ENCODE measurements at places on chromosomes 6 and 20.
A peak's percentile ranks its signal among the peaks of the same experiment; 100 is the strongest.

DNA sequence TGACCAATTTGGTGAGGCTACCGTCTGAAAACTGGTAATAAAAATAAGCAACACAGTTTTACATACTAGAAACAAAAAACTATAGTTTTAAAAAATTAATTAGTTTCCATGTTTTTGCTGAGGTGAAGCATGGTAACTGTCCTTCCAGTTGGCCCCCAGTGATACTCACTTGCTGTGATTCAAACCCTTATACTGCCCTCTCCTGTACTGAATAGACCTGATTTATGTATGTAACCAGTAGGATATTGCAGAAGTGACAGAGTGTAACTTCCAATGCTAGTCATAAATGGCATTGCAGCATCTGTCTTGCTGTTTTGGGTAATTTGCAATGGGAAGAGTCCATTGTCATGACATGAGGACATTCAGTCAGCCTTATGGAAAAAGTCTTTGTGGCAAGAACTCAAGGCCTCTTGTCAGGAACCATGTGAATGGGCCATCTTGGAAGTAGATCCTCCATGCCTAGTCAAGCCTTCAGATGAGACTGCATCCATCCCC, 8.9 kb upstream of the CHD6 start:
- DNase-seq: no peak

GRCh38 chr6:43937236-43938177, 167.5 kb downstream of the VEGFA start:
- DNase-seq: no peak

- DNase-seq: no peak
These were observed 83.8 kb upstream of the SUPT3H start for GRCh38 chr6:45461486-45461885.

DNA sequence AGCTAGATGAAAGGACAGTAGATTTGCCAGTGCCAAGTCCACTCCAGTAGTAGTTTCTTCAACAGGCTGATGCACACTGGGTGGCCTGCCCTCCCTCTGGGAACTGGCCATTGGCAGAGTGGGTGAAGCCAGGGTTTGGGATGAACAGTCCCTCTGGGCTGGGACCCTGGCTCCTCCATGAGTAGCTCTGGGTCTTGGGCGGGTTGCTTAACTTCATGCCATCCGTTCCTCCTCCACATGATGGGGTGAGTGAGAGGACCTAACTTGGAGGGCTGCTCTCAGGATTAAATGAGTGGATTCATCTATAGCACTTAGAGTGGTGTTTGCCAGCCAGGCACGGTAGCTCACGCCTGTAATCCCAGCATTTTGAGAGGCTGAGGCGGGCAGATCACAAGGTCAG, 47.2 kb downstream of the PLAGL2 start:
- DNase-seq: no peak

DNA sequence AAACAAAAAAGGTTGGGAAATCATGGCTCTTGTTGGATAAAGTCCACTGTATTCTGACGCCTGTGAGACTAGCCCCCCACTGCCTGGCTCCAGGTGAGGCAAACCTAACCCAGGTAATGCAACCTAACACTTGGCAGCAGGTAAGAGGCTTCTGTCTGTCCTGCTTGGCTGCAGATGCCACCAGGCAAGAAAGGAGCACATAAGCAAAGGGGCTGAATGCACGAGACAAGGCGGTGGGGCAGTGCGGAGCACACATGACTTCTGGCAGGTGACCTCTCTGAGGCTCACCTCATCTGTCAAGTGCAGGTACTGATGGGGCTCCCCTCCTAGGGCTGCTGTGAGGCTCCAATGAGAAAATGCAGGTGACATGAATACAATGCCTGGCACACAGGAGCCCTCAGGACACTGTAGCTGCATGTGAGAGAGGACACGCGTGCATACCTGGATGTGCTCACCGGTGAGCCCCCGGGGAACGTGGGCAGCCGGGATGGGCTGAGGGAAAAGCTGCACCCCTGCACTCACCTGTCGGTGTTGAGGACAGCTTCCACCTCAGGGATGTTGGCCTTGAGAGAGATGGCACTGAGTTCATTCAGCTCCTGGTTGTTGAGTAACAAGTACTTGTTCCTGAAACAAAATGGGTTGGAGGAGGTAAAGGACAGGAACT, 54.1 kb downstream of the MYH7B start:
- DNase-seq: no peak

- no peak for DNase-seq
These were observed 719.7 kb upstream of the MARCKS start for GRCh38 chr6:113137426-113137825.

- no peak for DNase-seq
These were observed 25.7 kb upstream of the AAR2 start for GRCh38 chr20:36210436-36211021.

- peak; percentile 74 for DNase-seq
These were observed 58.1 kb downstream of the RNF217 start for GRCh38 chr6:125020385-125020784.

- no peak for DNase-seq
These were observed 68.2 kb downstream of the TBX18 start for GRCh38 chr6:84696166-84696565.

DNA sequence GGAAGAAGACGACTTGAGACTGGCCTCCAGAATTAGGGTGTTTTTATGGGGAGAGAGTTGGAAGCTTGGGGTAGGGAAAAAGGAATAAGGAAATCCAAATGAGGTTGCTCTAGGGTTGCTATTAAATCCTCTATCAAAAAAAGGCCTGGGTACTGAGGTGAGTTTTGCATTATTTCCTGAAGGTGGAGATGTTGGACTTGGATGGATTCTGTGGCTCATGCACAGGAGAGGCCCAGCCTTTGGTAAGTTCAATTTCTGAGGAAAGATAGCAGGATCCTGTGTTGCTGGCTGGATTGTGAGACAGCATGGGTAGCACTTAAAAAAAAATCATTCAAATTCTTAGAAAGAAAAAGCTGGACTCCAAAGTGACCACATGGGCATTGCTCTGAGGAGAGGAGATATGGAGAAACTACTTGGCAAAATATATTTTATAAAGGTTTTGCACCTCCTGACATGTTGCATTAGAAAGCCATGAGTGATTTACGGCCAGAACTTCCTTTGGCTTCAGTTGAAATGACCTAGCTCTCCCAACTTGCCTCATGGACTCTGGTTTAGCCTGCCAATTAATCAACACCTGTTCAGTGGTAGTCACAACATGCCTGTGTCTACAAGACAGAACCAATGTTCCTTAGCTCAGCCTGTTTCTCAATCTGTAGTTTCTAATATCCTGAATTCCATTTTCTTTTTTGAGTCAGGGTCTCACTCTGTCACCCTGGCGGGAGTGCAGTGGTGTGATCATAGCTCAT, 152.1 kb upstream of the RALGAPA2 start:
- no peak for DNase-seq

GRCh38 chr6:159074876-159075275, 30.1 kb upstream of the TAGAP start:
- peak; percentile 38 for DNase-seq

DNA sequence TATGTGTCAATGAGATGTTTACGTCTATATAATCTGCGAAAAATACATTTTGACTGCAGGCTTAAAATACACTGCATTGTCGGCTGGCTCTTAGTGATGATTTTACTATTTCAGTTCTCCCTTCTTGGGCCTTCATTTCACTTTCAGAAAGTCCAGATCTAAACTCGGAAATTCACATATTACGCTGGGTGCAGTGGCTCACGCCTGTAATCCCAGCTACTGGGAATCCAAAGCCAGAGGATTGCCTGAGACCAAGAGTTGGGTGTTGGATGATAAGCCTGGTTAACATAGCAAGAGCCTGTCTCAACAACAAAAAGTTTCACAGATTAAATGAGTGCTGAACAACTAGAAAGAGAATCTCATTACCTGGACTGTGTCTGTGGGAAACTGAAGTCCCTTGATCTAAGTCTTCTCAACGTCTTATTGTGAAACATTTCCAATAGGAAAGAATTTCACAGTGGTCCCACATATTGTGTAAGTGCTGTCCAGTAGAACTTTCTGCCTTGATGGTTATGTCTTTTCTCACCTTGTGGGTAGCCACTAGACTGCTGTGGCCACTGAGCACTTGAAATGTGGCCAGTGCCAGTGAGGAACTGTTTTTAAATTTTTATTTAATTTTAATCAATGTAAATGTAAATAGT, 1.9 kb downstream of the GINM1 start:
- DNase-seq: no peak

DNA sequence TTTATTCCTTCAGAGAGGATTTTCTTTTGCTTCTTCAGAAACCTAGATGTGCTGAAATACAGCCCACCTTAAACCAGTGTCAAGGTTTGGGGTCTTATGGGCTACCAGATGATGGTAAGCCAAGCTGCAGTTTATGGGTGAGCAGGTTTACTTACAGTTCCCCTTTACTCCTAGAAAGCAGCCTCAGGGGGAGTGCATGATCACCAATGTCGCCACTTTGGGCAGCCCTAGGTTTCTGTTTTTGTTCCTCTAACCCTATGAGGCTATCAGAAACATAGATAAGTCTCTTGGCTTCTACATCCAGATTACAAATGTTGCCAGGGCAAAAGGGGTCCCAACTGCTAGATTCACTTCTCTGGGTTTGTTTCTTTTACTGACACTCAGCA, 67.2 kb downstream of the TRIM27 start:
- no peak for DNase-seq

- no peak for DNase-seq
These were observed 10.0 kb upstream of the POU5F1 start for GRCh38 chr6:31180500-31180899.

DNA sequence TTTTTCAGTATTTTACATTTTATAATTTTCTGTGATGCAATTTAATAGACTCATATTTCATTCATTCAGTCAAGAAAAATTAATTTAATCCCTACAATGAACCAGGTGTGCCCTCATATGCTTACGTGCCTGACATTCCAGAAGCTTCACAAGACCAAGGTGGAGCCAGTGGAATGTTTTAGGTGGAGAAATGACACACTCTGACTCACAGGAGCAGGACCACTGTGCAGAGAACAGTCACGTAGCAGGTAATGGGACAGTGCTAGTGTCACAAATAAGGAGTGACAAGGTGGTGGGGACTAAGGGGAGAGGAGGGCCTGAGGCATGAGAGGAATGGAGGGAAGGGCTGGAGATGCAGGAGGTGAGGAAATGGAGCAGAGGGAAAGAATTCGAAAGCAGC, 37.0 kb upstream of the HLA-G start:
- DNase-seq: no peak

- DNase-seq: no peak
These were observed 49.6 kb downstream of the CD24 start for GRCh38 chr6:106924694-106925523.

DNA sequence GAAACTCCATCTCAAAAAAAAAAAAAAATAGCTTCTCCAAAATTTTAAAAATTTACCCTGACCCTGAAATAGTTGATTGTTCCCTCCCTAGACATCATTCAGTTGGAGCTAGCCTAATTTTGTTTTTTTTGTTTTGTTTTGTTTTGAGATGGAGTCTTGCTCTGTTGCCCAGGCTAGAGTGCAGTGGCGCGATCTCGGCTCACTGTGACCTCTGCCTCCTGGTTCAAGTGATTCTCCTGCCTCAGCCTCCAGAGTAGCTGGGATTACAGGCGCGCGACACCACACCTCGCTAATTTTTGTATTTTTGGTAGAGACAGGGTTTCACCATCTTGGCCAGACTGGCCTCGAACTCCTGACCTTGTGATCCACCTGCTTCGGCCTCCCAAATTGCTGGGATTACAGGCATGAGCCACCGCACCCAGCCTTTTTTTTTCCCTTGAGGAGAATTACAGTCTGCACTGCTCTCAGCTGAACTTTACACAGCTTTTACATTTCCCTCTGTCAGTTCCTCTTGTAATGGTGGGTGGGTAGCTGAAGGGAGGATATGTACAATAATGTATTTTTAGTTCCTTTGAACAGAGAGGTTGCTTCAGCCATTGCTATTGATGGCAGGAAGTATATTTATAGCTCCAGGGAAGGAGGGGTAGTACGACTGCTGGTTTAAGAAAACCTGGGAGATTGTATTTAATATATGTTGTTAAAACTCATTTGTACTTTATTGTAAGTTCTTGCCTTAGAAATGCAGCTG, 27.7 kb downstream of the PTPRA start:
- DNase-seq: no peak

DNA sequence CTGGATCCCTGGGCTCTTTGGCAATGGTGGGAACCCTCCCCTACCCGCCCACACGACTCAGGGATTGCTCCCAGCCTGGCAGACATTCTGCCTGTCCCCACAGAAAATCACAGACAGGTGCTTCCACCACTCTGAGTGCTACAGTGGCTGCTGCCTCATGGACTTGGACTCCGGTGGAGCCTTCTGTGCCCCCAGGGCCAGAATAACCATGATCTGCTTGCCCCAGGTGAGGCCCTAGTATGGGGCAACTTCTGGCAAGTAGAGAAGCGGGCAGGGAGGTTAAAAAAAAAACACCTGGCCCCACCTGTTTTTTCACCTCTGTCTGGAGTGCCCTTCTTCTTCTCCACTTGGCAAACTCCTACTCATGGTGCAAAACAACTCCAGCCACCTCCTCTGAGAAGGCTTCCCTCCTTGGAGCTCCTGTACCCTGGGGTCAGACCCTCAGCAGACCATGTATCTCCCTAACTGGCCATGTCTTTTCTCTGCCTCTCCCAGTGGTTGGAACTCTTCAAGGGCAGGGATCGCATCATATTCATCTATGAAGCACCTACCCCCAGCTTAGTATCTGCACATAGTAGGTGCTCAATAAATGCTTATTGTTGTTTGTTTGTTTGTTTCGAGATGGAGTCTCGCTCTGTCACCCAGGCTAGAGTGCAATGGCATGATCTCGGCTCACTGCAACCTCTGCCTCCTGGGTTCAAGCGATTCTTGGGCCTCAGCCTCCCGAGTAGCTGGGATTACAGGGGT, 1.1 kb downstream of the CLPSL2 start:
- no peak for DNase-seq
